ENCODE measurements at places on chromosomes 4 and X. TPM values are rescaled to one million over a fixed set of nuclear protein-coding genes. Genes with fewer than 3 reads are reported as not detected.

The CYSLTR1 gene
- total RNA-seq: 5.2 TPM

The CLDN34 gene
- total RNA-seq: not detected

The NEIL3 gene
- total RNA-seq: 6.4 TPM

The PSAPL1 gene
- total RNA-seq: 0.05 TPM

The EXOC1L gene
- total RNA-seq: not detected

The PNMA6F gene
- not detected for total RNA-seq

The CSAG1 gene
- not detected for total RNA-seq

The RTL9 gene
- 1.2 TPM for total RNA-seq

The HTN3 gene
- total RNA-seq: not detected

The TBX22 gene
- 1.3 TPM for total RNA-seq

The CXCR3 gene
- total RNA-seq: not detected

The RGN gene
- total RNA-seq: 11.4 TPM

The STPG2 gene
- 1.2 TPM for total RNA-seq

Measured in camera-type eye (tissue), 1 donor.